GM23248 (cell line): ENCODE measurements at places on chromosomes 5 and 9. TPM values are rescaled to one million over a fixed set of nuclear protein-coding genes. Genes with fewer than 3 reads are reported as not detected.

The PRELID1 gene
- polyA plus RNA-seq = 253 and 255 TPM in 2 replicates

The ASS1 gene
- polyA plus RNA-seq = 120 and 124 TPM in 2 replicates

The ARID3C gene
- polyA plus RNA-seq = not detected in 2 replicates

The SNX30 gene
- 7.1 and 8.5 TPM in 2 replicates for polyA plus RNA-seq

The GALNT12 gene
- 0.74 and 1.5 TPM in 2 replicates for polyA plus RNA-seq

The IL13 gene
- not detected in 2 replicates for polyA plus RNA-seq
